ENCODE measurements at places on chromosomes 2 and 18.

DNA sequence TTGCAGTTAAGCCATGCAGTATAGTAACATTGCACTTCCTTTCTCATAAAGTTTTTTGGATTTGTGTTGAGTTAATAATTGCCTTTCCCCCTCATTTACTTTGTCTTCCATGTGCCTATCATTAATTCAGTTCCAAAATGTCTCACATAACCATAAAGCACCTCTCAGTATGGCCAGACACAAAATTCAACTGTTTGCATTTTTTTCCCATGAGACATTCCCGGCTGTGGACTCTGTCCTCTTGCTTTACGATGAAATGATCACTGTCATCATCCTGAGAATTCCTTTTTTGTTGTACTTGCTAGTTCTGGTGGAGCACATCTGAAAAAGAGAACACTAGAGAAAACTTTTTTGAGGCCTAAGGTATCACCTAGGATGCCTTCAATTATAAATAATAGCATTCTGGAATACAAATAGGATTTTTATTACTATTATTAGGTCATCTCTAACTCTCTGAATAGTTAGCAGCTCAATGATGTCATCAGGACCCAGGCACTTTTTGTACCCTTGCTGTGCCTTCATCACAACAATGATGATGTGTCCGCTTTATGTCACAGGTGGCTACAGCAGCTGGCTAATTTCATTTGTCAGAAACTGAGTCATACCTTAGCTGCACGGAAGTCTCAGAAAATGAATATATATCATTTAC lies 8.5 kb upstream of the ATP8B1 start:
- DNase-seq, result no peak

GRCh38 chr2:127559454-127559853 lies 24.0 kb downstream of the MYO7B start:
- no peak for DNase-seq

GRCh38 chr18:5461041-5461440 lies 82.8 kb downstream of the EPB41L3 start:
- DNase-seq, result peak; percentile 37

DNA sequence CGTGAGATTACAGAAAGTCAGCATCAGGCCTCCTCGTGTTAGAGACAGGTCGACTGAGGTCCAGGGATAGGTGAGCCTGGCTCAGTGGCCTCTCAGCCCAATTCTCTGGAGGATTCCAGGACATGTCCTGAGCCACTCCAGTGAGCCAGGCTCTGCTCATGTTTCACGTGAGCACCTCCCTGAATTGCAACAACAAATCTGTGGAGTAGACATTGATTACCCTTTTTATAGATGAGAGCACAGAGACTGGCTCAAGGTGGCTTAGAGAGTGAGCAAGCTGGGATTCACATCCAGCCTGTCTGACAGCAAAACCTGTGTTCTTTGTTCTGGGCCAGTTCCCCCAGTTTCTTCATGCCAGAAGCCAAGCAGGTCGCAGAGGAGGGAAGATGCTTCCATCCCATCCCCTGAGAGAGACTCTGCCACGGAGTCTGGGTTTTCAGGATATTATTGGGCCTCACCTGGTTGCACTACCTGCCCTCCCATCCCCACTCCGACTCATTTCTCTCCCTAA lies 46.4 kb downstream of the HS1BP3 start:
- no peak for DNase-seq

- no peak for DNase-seq
Measured at GRCh38 chr2:64524604-64525316, 632 bp downstream of the AFTPH start.

GRCh38 chr2:69469784-69470183 lies 32.5 kb upstream of the NFU1 start:
- DNase-seq, result no peak

DNA sequence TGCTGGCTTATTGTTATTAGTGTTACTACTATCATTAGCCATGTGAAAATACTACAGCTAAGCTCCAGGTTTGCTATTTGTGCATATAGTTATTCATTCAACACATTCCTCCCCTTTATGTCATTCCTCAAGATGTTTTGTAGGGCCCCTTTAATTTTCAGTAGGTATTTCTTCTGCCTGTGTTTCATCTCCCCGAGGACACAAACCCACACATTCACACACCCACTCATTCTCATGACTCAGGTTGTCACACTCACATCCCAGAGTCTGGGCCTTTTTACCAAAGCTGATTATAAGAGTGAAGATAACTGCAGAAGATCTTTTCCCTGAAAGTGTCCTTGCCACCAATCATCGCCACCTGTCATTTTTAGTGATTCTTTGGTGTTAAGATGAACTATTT lies 68.6 kb upstream of the SPOPL start:
- peak; percentile 14 for DNase-seq

DNA sequence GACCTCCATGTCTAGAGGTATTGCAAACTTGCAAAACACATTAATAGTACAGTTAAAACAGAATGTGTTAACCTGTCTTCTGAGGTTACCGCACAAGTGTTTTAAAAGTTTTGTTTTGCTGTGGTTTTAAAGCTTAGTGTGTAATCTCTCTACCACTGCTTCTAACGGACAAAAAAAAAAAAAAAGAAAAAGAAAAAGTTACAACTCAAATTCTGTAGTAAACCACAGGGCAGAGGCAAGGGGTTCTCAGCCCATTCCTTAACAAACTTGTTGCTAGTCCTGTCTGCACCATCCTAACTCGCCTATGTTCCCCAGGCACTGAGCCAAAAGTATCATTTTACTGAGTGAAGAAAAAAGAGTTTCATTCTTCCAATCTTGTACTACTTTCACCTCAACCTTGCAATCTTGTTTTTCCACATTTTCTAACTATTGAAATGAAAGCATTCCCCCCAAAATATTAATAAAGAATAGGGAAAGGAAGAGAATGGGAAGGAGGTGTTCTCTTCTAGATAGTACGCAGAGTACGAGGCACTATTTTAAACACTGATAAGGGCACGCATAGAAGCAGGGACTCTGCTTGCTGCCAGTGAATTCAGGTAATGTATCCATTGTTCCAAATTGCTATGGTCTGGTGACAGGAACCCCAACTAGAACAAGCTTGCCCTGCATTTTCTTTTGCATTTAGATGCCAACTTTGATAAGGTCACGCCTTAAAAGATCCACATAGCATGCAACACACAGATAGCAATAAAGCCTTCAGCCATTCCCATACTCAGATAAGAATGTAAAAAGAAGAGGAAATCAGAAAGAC lies 47.1 kb downstream of the IKZF2 start:
- no peak for DNase-seq

GRCh38 chr2:60657673-60658072 lies 98.4 kb upstream of the PAPOLG start:
- no peak for DNase-seq

DNA sequence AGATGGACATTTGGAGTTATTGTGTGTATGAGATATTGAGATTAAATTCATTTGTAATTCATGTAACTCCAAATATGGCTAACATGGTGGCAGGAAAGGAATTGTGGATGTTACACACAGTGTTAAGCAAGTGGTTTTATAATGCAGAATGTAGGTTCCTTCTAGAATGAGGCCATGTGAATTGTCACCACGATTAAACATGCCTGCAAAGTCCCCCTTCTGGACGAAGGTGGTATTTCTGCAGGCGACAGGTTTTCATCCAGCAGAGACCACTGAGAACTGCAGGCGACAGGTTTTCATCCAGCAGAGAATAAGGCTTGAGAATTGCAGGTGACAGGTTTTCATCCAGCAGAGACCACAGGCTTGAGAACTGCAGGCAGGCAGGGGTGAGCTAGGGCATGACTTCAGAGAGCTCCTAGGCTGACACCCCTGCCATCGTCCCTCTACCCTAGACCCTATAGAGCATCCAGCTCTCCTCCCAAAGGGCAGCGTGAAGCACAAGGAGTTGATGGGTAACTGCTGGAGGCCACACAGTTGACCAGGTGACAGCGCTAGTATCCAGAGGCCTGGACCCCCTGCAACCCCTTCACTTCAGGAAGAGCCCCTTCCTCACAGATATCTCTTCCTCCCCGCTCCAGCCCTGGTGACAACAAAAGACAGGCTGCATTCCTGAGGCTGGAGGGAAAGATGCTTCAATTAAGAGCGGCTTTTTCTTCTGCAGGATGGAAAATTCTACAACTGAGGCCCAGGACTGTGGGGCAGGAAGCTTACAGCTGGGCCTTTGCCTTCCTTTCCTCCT lies 175.8 kb downstream of the LOXHD1 start:
- no peak for DNase-seq

- DNase-seq, result no peak
Measured at GRCh38 chr18:29849144-29849543, 1193.4 kb downstream of the DSC3 start.

- DNase-seq, result no peak
Measured at GRCh38 chr18:63951302-63951705, 2.2 kb downstream of the HMSD start.

DNA sequence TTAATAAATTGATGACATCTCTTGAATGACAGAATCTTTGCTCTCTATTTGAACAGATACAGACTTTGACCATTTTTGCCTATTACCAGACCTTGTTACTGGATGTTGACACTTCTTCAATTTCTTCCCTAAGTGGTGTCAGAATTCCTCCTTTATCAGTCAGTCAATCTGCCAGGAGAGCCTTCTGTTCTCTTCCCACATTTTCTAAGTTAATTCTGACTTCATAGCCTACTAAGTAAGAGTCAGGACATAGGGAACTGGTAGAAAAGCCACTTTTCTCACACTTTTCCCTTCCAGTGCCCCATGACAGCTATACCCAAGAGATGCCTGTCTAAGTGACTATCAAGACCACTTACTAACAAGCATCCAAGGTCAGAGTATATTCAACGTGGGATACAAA lies 1187.5 kb upstream of the NXPH2 start:
- DNase-seq, result no peak

- no peak for DNase-seq
Measured at GRCh38 chr2:237895544-237896506, 36.4 kb downstream of the RAMP1 start.

DNA sequence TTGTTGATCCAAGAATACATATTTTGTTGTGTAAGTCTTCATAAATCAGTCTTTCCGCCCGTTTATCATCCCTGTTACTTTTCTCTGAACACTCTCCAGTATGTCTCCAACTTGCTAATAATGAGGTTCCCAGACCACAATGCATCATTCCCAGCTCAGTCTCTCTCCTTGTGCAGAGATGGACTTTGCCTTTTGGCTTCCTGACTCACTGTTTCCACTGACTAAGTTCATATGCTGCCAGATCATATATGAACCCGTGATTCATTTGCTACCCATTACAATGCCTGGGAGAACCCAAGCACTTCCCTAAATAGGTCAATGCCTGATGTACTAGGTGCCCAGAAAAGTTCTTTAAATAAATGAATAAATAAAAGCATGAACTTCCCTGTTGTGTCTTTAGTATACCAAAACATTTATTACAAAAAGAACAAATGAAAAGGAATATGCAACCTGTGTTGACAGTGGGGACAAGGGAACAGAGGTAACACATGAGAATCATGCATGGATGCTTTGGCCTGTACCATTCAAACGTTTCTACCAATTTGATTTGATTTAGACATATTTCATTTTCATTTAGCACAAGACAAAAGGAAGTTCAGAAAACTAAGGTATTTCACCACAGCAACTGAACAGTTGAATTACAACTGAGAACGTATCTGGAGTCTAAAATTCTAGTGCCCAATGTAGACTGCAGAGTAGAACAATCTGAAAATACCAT lies 215.4 kb upstream of the HNRNPA3 start:
- DNase-seq, result peak; percentile 25

DNA sequence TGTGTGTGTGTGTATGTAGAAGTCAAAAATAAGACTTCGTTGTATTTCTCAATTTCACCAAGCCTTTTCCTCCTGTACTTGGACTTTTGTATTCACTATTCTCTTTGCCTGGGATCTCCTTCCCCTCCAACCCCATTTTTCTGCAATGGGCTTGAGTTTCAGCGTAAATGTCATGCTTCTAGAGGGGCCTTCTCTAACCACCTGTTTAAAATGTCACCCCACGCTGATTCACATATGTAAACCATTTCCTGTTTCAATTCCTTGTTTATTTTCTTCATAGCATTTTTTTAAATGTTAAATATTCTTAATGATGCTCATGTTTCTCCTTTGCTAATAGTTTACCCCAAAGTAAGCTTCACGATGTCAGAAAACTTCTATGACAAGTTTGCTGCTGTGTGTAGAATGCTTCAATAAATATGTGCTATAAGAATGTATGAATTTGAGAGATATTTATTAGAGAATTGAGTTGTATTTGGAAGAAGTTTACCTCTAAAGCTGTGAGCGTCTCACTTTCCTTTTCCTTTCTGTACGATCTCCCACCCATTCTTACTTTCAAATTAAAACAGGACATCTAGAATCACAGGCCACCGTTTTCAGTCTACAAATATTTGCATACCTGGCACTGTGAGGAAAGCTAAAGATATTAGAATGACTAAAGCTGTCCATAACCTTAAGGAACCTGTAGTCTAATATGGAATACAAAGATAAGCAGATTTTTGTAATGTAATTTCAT lies 762.4 kb downstream of the LRRTM4 start:
- no peak for DNase-seq

DNA sequence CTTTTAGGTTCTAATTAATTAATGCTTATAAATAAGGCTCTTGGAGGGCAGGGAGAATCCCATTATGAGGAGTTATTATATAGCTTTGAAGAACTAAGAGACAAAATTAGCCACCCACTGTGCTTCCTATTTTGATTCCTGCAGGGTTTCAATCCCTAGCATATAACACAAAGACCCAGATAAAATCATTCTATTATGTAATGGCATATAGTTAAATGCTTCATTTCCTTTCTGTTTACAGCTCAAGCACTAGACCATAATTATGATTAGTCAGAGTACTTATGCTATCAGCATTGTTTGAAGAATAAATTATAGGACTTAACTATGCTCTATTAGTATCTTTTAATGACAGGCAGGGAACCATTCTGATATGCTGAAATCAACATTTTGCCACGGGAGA lies 9.1 kb downstream of the GPR155 start:
- DNase-seq, result no peak

- DNase-seq, result no peak
Measured at GRCh38 chr2:185919155-185919554, 180.6 kb downstream of the FSIP2 start.

DNA sequence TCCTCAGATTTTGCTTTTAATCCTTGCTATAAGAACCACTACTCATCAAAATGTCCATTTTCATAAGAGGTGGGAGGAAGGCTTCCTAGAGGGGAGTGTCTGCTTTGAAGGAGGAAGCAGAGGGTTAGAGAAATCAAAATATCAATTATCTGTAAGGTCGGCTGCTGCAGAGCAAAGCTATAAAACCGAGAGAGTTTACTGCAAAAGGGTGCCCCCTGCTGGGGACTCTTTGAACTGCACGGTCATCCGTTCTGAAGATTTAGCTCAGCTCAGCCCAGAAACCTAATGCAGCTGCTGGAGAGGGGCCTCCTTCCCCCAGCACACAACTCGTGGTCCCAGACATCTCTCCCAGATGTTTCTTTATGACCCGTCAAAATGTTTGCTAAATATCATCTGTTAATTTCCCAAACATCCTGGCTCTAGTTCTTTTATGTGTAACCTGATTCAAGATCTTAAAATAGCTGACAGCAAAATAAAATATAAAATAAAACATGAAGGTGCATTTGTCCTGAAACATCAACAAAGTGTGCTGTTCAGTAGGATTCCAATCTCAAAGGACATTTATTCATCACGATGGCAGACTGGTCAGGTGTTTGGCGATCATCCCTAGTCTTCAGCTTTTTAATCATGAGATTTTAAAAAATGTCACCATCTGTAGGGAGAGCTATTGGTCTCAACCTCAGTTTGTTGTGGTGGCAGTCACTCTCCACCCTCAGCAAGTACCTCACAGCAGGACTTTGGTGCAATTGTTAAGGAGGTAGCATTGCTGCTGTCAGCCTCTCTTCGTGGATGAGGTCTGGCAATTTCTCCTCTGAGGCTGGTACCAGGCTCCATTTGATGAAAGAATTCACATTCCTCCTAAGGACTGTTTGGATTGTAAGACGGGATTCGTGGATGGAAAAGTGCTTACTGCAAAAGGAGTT lies 185.9 kb downstream of the MTX2 start:
- DNase-seq, result no peak

Data from GM04503 (cell line).